NCI-H2081 treated with DMSO at 0.1 percent for 48 hours (cell line): ENCODE measurements at places on chromosomes 6 and 20.

DNA sequence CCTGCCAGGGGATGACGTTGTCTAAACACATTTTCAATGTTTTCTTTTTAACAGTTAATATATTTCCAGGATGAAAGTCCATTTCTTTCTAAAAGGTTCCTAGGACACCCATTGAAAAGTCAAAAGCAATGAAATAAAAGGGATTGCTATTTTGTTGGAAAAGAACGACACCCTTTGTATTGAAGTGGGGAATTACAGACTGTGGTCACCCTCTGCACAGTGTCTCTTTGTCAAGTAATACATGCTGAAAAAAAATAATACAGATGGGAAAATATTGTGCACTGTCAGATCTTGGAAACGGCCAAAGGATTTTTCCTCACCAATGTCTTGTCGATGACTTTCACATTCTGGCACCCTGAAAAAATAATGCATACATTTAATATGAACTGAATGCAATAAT lies 56.9 kb downstream of the HAO1 start:
- DNase-seq: no peak

DNA sequence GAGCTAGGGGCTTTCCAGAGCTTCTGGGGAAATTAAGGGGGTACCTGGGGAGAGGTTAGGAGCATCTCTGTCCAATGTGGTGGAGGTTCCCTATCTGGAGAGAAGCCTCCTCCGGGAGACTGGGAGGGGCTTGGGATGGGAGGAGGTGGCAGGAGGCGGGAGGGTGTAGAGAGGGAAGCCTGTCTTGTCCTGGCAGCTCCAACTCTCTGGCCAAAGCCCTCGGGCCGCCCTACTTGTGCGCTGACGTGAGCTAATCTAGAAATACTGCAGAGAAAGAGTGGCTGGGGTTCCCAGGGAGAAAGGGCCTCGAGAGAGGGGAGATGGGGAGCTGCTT lies 1.6 kb upstream of the SLC32A1 start:
- no peak for DNase-seq

DNA sequence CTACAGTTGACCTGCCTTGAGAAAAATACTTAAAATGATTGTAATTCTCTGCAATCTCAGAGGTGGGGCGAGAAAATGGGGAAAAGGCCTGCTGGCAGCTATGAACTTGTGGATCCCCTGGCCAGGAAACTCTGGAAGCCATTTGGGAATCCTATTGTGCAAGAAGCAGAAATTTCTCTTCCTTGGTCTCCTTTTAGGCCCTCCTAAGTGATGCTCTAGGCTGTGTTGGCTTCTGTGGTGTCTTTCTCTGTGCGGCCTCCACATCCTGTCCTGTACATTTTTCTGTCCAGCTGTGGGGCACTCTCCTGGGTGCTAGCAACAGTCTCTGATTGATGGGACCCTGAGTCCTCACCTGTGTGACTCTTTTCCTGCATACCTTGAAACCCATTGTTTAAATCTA lies 290.9 kb downstream of the FARS2 start:
- DNase-seq: no peak

- no peak for DNase-seq
Measured at GRCh38 chr20:62103508-62104233, 18.6 kb upstream of the LSM14B start.

- DNase-seq: no peak
Measured at GRCh38 chr6:13725570-13725969, 13.9 kb upstream of the RANBP9 start.
